Stimulated activated naive CD4-positive, alpha-beta T cell (primary cell): ENCODE measurements at places on chromosomes 2 and 18.

DNA sequence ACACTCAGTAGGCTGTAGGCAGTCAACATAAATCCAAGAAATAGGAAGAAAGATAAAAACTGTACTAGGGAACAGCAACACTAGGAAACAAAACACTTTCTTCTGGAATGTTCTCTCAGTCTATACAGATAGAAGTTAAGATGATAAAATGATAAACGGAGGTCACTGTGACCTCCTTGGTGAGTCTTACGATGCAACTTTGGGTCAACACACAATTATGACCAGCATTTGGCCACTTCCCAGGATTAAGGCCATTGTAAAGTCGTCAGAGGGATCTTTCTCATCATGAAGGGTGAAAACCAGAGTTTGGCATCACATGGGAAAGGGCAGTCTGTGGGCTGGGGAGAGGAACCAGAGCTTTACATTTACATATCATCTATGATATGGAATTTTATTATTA is 33.4 kb downstream of the LAMA3 start:
- no peak for DNase-seq

- DNase-seq = no peak
Measured at GRCh38 chr2:132595693-132596092, 74.3 kb downstream of the LYPD1 start.

GRCh38 chr2:30358842-30359241 is 88.2 kb upstream of the LCLAT1 start:
- DNase-seq = no peak

GRCh38 chr2:136901732-136902131 is 136.4 kb downstream of the THSD7B start:
- DNase-seq = no peak
